NCI-H226 (cell line): ENCODE measurements at places on chromosomes 7 and 10.
A peak's percentile ranks its signal among the peaks of the same experiment; 100 is the strongest.

DNA sequence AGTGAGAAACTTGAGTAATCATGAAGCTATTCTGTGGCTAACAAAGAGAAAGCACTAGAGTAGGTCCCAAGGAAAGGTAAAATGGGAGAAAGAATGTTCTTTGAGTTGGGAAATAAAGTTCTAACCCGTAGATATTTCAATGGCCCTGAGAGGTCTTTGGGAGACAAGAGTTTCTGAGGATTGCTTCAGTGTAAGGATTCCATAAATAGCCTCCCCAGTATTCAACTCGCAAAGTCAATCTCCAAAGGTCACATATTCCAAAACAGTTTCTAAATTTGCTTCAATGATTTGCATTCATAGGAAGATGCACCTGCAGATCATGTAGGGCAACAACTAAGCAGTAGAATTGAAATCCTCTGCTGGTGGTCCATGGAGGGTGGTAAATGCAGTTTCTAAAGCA, 238.5 kb downstream of the TMEM178B start:
- DNase-seq: no peak

DNA sequence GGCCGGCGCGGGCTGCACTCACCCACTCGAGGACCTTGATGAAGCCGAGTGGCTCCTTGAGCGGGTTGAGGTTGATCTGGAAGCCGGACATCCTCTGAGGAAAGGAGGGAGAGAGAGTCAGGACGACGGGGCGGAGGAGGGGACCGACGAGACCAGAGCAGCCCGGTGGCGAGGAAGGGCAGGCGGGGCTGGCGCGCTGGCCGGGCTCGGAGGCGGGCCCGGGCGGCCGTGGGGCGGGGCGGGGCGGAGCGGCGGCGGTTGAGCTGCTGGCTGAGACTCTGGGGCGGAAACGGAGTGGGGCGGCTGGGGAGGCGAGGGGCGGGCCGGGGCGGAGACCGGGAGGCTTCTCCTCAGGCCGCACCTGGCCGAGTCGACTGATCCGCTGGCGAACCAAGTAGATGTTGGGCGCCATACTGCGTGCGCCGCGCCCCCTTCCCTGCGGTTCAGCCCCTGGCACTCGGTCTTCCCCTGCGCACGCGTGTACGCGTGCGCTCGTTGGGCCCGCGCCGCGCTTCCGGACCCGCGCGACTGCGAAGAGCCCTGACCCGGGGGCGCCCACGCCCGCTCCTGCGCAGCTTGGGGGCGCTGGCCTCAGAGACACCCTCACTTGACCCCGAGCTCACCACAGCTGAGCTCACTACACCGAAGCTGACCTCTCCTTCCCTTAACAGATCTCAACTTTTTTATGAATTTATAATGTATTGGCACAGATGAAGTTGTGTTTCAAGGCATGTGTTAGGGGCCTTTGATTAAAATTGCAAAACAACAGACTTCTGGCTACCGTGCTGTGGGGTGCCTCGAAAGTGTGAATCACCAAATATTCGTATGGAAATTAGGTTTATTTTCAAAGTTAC, at the start of gene SYPL1:
Gene SYPL1, minus strand, starts transcription at position 195 of the 854 bp plus-strand sequence. Its CDS starts 104 bp downstream, at position 91.
- DNase-seq: peak; percentile 88

DNA sequence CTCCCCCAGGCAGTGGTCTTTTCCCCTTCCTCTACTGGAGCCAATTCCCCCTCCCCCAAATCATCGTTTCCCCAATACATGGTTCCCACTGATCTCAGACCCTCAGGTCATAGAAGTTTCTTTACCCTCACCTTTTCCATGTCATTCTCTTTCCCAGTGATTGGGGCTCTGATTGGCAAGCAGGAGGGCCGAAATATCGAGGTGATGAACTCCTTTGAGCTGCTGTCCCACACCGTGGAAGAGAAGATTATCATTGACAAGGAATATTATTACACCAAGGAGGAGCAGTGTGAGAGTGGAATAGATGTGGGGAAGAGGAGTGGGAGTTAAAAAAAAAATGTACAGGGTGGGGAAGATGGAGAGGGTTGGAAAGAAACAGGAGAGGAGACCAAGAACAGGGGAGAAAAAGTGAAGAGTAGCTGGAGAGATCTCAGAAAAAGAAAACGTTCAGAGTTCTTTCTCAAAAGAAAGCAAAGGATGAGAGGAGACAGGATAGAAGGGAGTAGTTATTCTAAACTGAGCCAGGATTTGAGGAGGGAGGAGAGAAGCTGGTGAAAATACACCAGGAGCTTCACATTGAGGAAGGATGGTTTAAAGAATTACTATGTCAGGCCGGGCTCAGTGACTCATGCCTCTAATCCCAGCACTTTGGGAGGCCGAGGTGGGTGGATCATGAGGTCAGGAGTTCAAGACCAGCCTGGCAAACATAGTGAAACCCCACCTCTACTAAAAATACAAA, 858 bp downstream of the COPS6 start:
- no peak for DNase-seq

DNA sequence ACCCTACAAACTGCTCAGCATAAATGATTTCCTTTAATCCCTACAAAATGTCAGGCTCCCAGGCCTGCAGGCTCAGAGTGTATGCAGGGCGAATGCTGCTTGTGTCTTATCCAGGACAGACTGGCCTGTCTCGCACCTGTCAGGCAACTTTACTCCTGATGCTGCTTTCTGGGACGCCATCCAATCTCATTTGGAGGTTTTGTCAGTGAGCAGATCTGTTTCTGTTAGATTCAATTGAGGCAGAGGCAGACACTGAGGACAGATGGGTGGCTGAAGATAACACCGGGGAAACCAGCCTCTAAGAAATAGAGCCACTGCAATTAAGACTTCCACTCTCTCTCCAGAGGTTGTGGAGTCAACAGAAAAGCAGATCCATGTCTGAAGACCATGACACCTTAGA, 115.6 kb downstream of the DPP6 start:
- no peak for DNase-seq

DNA sequence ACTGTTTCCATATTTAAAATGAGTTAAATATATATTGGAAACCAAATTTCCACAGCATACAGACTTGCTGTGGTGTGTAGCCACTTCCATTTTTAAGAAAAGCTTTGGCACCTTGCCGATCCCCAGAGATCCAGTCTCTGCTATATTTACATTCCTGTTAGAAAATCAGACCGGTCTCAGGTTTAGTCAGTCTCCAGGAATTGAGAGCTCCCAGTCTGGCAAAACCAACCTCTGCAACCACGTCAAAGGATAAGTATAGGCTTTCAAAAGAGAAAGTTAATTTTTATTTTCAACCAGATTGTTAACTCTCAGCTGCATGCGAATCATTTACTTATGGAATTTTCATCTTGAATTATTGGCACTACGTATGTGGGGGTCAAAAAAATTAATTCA, 28.2 kb downstream of the PUS7 start:
- DNase-seq: peak; percentile 8

DNA sequence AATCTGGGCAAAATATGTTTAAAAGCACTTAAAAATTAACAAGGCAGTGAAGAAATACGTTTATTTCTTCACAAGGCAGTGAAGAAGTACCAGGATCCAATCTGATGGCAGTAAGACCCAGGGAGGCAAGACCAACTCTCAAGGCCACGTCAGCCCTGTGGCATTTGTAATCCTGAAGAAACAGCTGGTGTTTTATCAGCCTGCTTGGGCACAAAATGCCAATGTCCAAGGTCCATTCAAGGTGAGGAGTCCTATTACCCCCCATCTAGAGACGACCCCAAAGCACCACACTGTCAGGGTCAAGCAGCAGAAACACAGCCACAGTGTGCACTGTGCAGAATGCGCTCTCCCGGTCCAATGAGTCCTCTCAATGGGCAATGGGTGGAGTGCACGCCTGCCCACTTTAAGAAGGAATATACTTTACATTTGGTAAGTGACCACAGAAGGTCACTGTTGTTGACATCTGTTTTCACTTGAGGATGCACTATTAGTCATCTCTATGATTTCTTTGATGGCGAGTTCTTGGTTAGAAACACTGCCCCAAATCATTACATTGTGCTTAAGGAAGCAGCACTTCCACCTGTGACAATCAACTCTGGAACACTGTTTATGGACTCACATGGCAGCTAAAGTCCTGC, 12.8 kb downstream of the CPXM2 start:
- no peak for DNase-seq

- no peak for DNase-seq
Measured at GRCh38 chr10:98302741-98303365, 34.9 kb upstream of the LOXL4 start.

DNA sequence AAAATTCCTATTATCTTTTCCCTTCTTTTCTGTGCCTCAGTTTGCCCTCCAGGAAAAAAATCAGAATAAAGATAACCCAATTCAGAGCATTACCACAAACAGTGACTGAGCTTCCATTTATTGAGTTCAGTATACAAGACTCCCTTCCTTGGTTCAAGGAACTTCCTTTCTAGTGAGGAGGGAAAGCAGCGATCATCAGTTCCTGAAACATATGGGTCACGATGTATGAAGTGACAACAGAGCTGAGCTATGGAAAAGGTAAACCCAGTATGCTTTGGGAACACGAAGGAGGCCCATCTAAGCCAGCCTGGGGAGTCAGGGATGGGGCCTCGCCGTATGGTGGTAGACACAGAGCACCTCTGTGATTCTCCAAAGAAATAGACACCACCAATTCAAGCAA, 15.8 kb downstream of the C10orf71 start:
- no peak for DNase-seq

GRCh38 chr7:77819021-77819420, 20.4 kb downstream of the PHTF2 start:
- DNase-seq: no peak

DNA sequence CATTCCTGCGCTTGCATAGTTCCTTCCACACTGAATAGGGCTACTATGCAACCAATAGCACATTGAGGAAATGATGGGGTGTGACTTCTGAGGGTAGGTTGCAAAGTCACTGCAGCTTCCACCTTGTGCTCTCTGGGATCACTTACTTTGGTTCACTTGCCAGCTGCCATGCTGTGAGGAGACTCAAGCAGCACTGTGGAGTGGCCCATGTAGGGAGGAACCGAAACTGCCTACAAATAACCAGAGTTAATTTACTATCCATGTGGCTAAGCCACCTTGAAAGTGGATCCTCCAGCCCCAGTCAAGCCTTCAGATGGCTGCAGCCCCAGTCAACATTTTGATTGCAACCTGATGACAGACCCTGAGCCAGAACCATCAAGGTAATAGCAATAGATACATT, 64.3 kb downstream of the FAM204A start:
- DNase-seq: no peak

GRCh38 chr7:129781928-129782817, 170.6 kb downstream of the UBE2H start:
- DNase-seq: no peak

DNA sequence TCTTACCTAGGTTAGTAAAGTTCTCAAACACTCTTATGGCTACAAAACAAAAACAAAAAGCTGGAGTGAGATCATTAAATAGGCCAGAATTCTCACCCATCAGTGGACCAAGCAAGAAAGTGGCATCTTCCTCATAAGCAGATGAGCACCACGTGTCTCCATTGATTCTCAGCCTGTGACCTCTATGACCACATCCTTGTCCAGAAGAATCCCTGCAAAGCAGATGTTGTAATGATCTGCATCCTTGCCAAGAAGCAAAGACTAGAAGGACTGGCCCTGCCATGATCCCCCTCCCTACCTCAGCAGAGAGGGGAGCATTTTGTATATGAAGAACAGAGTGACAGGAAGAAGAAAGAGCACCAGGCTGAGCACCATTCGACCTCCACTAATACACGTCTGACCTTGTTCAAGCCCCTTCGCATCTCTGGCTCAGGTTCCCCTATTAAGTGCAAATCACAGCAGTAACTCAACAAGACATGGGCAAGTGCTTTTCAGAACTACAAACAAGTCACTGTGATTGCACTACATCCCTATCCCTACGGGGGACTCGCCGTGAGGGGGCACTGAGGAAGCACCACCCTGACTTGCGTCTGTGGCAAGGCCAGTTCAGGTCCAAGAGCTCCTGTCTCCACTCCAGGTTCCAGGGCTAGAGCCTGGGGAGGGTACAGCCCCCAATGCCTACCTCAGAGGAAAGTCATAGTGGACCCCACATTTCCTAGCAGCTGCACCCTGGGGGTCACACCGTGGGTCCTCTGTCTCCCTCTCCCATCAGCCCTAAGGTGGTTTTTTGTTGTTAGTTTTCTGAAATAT, 22.2 kb upstream of the RASSF4 start:
- DNase-seq: no peak

GRCh38 chr7:18200855-18201254, 173.2 kb upstream of the PRPS1L1 start:
- DNase-seq: no peak

GRCh38 chr10:113576852-113577251, 24.0 kb downstream of the HABP2 start:
- no peak for DNase-seq

DNA sequence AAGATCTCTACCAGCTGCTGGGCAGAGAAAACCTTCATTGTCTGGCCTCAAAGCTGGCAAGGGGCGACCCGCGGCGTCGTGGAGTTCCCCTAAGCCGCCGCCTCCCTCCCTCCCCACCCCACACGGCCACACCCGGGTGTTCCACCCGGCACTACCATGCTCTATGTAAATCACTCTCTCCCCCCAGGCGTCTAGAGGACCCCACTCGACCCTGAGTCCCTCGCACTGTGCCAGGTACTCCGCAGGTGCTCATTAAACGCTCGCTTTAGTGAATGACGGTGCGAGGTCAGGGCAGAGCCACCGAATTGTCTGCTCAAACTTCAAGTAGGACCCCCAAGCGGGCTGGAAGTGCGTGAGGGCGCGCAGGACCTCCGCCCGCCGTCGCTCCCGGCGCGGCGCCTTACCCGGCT, 628 bp downstream of the PARP12 start:
- no peak for DNase-seq

DNA sequence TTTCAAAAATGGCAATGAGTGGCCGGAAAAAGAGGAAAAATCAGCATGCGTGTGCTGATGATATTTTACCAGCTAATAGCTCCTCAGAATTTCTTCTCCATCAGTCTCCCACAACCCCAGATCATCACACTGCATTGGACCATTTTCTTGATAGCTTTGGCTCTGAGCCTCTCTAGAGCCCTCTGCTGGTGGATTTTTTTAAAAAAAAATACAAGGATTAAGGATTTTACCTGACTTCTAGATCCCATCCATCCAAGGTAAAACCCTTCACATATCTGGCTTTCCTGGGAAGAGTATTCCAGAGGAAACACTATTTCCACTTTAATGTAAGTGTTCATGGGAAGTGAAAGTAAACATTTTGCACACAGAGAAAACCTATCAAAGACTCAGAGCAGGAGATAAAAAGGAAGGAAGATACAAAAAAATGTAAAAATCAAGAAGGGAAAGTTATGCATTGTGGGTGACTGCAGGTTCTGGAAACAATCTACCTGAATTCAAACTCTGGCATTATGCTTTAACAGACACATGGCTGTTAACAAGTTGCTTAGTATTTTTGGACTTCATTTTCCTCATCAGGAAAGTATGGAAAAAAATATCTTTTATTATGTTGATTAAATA, 380.9 kb downstream of the LRRTM3 start:
- DNase-seq: no peak

- DNase-seq: no peak
Measured at GRCh38 chr10:84204122-84204521, 9.8 kb downstream of the CDHR1 start.

GRCh38 chr7:66100408-66101050, 14.1 kb upstream of the CRCP start:
- no peak for DNase-seq

- peak; percentile 20 for DNase-seq
Measured at GRCh38 chr7:13115855-13116254, 428.4 kb downstream of the ARL4A start.

- DNase-seq: no peak
Measured at GRCh38 chr7:87475359-87476178, at the start of gene ABCB4. ABCB4 (minus strand) TSS chr7:87475680; CDS start chr7:87475465, 215 bp downstream.

- peak; percentile 74 for DNase-seq
Measured at GRCh38 chr7:67913604-67914003, 917.0 kb downstream of the TYW1 start.

- no peak for DNase-seq
Measured at GRCh38 chr7:139127648-139128047, 18.1 kb upstream of the ZC3HAV1 start.

- DNase-seq: no peak
Measured at GRCh38 chr7:96319439-96319838, 2.5 kb downstream of the SLC25A13 start.
